ENCODE measurements at places on chromosomes 5 and 9. TPM values are rescaled to one million over a fixed set of nuclear protein-coding genes. Genes with fewer than 3 reads are reported as not detected.

- DNase-seq: no peak
Measured at GRCh38 chr9:5670079-5670478, 41.2 kb downstream of the RIC1 start.

GRCh38 chr5:151587796-151588555 is 3.2 kb downstream of the FAT2 start:
- no peak for DNase-seq

DNA sequence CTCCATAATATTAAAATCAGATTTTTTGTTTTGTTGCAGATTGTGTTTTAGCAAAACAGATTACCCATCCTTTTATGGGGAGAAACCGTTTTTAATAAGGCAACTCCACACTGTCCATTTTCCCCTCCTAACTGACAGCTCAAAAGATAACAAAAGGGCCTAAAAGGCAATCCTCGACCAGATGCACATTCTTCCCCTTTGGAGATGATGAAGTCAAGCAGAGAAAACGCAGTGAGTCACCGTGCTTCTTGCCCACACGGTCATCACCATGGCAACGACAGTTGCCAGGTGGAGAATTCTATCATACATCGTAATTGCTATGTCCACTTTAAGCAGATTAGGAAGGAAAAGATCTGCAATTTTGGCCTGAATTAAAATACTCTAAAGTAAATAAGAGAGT is 96.4 kb downstream of the DIRAS2 start:
- peak; percentile 40 for DNase-seq

DNA sequence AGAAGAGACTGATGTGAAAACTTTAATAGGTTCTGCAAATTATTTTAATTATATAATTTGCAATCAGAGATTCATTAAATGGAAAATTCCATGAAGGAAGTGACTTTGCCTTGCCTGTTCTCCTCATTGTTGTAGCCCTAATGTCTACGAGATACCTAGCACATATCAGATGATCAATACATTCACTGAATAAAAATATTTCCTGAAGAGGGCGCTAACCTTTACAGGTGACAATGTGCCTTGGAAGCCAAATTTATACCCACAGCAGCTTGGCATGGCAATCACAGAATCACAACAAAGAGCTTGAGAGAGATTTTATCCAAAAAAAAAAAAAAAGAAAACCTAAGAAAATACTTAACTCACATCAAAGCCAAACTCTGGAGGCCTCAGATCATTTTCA is 17.4 kb downstream of the HAUS6 start:
- no peak for DNase-seq

DNA sequence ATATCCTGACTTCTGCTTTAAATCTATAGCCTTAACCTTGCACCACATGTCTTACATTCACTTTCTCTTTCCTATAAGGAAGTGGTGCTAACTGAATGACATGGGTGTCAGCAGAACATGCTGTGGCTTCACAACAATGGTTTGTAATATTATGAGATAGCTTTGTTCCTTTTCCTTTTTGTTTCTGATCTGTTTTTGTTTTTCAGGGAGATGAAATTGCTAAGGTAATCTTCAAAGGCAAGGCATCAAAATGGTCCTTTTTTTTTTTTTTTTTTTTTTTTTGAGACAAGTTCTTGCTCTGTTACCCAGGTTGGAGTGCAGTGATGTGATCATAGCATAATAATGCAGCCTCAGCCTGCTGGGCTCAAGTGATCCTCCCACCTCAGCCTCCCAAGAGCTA is 53.6 kb upstream of the RANBP6 start:
- DNase-seq: no peak

DNA sequence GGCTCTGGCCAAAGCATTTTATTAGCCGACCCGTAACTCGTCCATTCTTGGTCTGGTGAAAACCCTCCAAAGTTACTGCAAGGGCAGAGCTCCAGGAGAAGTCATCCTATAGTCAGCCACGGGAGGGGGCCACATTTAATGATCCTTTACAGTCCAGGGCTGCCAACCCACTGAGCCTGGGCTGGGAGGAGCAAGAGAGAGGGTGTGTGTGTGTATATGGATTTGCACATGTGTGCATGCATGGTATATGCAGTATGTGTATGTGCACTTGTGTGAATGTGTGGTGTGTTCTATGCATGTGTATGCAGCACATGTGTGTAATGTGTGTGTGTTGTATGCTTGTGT is 4.2 kb upstream of the RASGEF1C start:
- DNase-seq: no peak

GRCh38 chr5:92916036-92916435 is 665.0 kb downstream of the NR2F1-AS1 start:
- no peak for DNase-seq

DNA sequence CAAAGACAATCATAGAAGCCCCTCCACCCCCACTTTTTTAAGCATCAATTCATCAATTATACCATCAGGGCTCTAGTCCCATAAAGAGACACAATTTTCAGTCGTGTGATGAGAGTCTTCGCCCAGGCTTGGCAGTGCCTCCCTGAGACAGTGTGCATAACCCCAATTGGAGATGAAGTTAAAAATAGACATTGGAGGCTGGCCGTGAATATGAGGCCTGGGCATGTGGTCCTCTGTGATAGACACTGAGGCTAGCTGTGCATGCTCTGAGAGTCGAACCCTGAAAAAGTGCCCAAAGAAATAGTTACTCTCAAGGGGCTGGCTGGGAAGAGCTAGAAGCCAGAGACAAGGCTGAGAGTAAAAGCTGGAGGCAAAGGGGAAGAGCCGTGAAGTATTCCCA is 248.6 kb upstream of the NR4A3 start:
- no peak for DNase-seq

DNA sequence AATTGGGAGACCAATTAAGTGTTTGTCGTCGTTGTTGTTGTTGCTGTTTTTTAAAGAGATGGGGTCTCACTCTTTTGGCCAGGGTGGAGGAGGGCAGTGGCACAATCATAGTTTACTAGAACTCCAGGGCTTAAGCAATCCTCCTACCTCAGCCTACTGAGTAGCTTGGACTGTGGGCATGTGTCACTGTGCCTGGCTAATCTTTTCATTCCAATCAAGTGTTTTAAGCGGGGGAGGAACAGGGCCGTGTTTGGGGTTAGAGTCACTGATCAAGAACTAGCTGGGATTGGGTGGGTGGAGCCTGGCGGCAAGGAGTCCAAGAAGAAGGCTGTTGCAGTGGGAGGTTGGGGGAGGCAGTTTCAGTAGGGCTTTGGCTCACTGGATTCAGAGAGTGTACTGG is 13.8 kb downstream of the SNX30 start:
- peak; percentile 77 for DNase-seq

- no peak for DNase-seq
Measured at GRCh38 chr9:99039505-99040182, 65.3 kb upstream of the TGFBR1 start.

- DNase-seq: no peak
Measured at GRCh38 chr9:98318834-98319478, 63.5 kb upstream of the TBC1D2 start.

DNA sequence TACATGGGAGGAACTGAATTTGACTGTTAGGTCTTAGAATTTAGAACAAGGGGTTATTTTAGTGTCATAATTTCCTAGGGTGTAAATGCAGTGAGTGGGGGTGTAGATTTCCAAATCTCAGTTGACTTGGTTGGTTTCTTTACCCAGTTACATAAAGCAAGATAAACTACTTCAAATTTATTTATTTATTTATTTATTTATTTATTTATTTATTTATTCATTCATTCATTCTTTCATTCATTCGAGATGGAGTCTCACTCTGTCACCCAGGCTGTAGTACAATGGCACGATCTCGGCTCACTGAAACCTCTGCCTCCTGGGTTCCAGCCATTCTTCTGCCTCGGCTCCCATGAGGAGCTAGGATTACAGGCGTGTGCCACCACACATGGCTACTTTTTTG is 200.4 kb downstream of the SLF1 start:
- no peak for DNase-seq

GRCh38 chr9:89353989-89354388 is 35.7 kb downstream of the SECISBP2 start:
- DNase-seq: no peak

DNA sequence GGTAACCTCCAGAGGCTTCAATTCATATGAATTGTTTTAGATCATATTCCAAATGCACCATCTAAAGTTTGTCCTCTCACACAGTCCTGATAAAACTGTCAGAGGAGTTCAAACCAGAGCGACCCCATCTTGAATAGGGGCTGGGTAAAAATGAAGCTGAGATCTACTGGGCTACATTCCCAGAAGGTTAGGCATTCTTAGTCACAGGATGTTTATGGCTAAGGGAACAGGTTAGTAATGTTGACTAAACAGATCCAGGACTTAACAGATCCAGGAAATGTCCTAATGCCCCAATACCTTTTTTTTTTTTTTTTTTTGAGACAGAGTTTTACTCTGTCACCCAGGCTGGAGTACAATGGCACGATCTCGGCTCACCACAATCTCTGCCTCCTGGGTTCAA is 192.6 kb upstream of the PRDM9 start:
- DNase-seq: no peak

GRCh38 chr5:8954801-8955200 is 591.1 kb downstream of the SEMA5A start:
- no peak for DNase-seq

DNA sequence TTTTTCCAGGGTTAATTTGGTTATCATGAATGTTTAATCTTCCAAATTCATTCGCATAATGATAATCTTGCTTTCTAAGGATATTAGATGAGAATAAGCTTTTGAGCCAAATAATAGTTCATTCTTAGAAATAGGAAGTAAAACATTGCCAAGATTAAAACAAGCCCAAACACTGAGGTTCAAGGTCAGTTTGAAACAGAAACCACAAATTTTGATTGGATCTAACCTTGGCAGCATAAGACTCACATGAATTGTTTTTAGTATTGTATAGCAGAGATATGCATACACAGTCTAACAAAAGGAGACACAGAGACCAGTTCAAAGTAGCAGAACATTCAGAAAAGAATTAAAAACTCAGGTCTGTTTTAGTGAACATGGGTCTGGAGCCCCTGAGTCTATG is 43.4 kb upstream of the VCAN start:
- no peak for DNase-seq

GRCh38 chr5:146041180-146041789 is 64.1 kb downstream of the PLAC8L1 start:
- no peak for DNase-seq

- no peak for DNase-seq
Measured at GRCh38 chr9:13428766-13429165, 149.3 kb upstream of the MPDZ start.

GRCh38 chr5:124686239-124687004 is 60.0 kb downstream of the ZNF608 start:
- no peak for DNase-seq

DNA sequence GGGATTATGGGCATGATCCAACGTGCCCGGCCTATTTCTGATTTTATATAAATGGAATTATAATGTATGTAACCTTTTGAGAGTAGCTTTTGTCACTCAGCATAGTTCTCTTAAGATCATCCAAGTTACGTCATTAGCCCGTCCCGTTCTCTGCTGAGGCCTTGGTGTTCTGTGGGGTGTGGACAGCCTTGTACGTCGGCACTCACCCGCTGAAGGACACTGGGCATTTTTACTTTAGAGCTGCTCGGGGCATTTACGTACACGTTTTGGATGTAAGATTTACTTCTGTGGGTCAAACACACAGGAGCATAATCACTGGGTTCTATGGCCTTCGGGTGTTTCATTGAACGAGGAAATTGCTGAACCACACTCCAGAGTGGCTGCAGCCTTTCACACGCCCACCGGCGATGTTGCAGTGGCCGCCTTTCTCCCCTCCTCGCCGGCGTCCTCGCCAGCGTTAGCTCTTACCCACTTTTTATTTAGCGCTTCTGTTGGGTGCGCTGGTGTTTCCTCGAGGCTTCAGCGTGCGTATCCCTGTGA is 101.8 kb downstream of the EHMT1 start:
- DNase-seq: no peak

DNA sequence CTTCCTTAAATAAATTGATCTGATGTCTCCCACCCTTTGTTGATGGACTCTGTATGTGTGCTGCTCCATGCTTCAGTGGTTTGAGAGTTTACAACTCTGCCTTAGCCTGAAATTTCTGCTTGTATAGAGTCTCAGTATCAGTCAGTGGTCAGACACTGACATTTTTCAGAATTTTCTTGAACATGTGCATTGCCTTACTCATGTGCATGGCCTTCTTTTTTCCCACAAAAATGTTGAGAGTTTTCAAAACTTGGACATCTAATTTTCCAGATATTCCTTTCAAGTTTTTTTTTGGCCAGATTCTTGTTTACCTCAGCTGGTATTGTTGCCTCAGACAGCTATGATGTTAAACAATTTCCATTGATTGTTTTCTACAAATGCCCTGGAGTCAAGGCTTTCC is 427.1 kb upstream of the CHD1 start:
- no peak for DNase-seq

DNA sequence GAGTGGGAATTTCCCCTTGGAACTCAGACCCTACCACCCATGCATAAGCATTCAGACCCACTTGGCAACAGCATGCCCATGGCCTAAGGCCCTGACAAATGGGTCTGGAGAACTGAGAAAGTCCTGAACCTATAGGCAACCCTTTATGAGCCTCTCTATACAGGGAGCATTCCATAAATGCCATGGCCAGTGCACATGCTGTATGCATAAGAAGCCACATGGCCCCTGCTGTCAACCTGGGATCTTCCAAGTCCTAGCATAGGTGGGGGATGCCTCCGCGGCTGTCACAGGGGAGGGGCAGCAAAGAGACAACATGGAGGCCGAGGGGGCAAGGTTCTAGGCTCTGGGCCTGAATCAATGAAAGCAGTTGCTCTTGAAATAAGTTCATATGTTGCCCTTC is 8.2 kb upstream of the NIPAL4 start:
- no peak for DNase-seq

DNA sequence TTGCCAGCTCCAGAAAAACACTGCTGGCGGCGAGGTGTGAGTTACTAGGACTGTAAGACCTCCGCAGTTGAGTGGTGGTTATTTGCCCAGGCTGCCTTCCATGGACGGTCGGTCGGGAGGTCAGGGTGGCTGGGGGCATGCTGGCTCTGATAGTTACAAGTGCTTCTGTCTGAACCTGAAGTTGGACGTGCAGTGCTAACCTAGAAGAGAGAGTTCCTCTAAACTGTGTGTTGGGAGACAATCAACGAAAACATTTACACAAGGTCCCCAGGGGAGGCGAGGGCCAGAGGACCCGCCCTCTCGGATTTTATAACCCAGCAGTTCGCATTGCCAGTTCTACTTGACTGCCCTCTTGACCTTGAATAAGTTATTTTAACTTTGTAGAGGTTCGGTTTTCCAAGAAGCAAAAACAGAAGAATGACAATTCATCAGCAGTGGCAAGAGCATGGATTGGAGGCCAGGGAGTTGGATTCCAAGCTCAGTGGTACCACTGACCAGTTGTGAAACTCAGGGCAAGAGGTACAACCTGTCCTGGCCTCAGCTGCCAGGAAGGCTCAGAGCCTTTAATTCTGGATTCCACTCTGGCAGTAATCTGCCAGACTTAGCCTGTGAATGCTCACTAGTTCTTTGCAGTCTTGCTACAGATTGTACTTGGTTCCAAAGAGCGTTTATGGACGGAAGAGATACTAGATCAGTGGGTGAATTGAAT is 28.7 kb upstream of the PDE8B start:
- no peak for DNase-seq

The GBGT1 gene
- 0.14 TPM for total RNA-seq

The HSD17B3 gene
- not detected for total RNA-seq

The TOR1A gene
- 31.8 TPM for total RNA-seq

The PCDHB13 gene
- total RNA-seq: 0.12 TPM

The ADAMTSL2 gene
- 0.68 TPM for total RNA-seq

The BARX1 gene
- not detected for total RNA-seq

The IL9 gene
- not detected for total RNA-seq

The KCNN2 gene
- total RNA-seq: not detected

The FST gene
- total RNA-seq: 0.77 TPM

The IL13 gene
- total RNA-seq: not detected

The LCN1 gene
- total RNA-seq: not detected
